ENCODE measurements at places on chromosomes 3 and 15.

- peaks cover 3% of the 10 kb centered on the region for H3K36me3 ChIP-seq
- no peak overlapping the region for H3K27ac ChIP-seq
- no peak for DNase-seq
- H3K27me3 ChIP-seq: no peaks in the 10 kb centered on the region
- H3K4me1 ChIP-seq: peaks cover 39% of the 10 kb centered on the region
Measured at GRCh38 chr3:52842424-52842823, 7.6 kb upstream of the MUSTN1 start.

DNA sequence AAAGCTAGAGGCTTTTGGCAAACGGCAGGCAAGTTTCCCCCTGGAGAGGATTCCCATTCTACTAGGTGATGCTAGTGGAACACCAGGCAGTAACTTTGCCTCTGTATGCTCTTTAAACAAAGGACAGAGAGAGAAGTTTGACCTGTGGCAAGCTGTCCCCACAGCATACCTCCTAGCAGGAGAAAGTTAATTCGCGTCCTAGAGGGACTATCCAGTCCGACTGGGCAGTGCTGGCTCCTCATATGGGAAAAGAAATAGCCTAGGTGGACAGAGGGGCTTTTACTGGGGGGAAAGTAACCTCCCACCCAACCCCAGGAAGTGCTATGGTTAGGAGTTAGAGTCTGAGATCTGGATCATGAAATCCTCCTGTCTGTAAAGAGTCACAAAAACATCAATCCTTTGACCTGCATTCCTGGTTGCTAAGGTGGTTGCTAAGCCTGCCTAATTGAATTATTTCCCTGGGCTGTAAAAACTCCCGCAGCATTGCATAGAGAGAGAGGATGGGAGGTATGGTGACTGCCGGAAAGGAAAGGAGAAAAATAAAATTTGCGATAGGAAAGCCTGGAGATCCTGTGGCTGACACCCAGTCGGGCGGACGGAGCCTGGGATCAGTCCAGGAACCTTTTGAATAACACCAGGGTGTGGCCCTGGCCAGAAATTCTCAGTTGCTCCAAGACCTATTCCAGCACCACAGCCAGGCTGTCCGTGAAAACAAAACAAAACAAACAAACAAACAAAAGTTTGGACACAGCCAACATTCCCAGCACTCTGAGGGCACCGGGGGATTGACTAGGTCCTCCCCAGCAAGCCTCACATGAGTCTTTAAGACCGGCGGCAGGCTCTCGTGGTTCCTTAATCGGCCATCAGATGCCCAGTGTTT, 67.7 kb upstream of the ATP11B start:
- H3K27ac ChIP-seq: no peak overlapping the region
- peaks cover 21% of the 10 kb centered on the region for H3K4me1 ChIP-seq
- H3K4me3 ChIP-seq: peak overlapping the region; percentile 1
- no peaks in the 10 kb centered on the region for H3K27me3 ChIP-seq

GRCh38 chr15:75713338-75713895, 769 bp upstream of the CSPG4 start:
- DNase-seq: no peak
- peaks cover 16% of the 10 kb centered on the region for H3K4me1 ChIP-seq
- peaks cover 3% of the 10 kb centered on the region for H3K27me3 ChIP-seq
- no peaks in the 10 kb centered on the region for H3K36me3 ChIP-seq
- H3K4me3 ChIP-seq: peak overlapping the region; percentile 15
- H3K27ac ChIP-seq: peak overlapping the region; percentile 71

DNA sequence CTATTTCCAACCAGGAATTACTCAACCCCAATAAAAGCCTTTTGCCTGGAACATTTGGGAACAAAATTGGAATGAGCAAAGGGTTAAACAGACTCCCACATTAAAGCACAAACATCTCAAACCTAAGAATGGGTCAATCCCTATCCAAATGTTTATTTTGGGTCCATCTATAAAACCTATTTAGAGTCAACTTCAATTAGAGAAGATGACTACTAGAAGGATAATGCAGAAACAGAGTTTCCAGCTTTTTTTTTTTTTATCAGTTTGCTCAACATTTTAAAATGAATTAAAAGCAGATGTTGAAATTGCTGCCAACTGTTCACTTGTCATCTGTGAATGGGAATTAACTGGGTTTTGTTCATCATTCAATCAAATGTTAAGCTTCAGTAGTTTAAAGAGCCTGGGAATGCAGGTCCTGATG, 4.1 kb upstream of the TBC1D23 start:
- H3K27me3 ChIP-seq: no peaks in the 10 kb centered on the region
- H3K4me3 ChIP-seq: no peak overlapping the region
- peaks cover 37% of the 10 kb centered on the region for H3K4me1 ChIP-seq
- H3K36me3 ChIP-seq: no peaks in the 10 kb centered on the region

GRCh38 chr3:5162102-5162501, 25.4 kb upstream of the EDEM1 start:
- DNase-seq: no peak
- H3K4me1 ChIP-seq: peaks cover 28% of the 10 kb centered on the region
- no peak overlapping the region for H3K27ac ChIP-seq
- H3K4me3 ChIP-seq: no peak overlapping the region

GRCh38 chr15:66646799-66647198, 55.2 kb upstream of the SMAD6 start:
- no peaks in the 10 kb centered on the region for H3K27me3 ChIP-seq
- no peaks in the 10 kb centered on the region for H3K36me3 ChIP-seq
- DNase-seq: no peak
- peaks cover 39% of the 10 kb centered on the region for H3K4me1 ChIP-seq

- no peaks in the 10 kb centered on the region for H3K36me3 ChIP-seq
- no peak for DNase-seq
- no peak overlapping the region for H3K27ac ChIP-seq
- H3K27me3 ChIP-seq: peaks cover 21% of the 10 kb centered on the region
- H3K4me1 ChIP-seq: no peaks in the 10 kb centered on the region
Measured at GRCh38 chr3:14915636-14916222, 31.7 kb upstream of the NR2C2 start.

GRCh38 chr3:99952306-99952705, 134.6 kb downstream of the CMSS1 start:
- no peaks in the 10 kb centered on the region for H3K36me3 ChIP-seq
- peaks cover 18% of the 10 kb centered on the region for H3K4me1 ChIP-seq
- no peaks in the 10 kb centered on the region for H3K27me3 ChIP-seq
- DNase-seq: no peak

DNA sequence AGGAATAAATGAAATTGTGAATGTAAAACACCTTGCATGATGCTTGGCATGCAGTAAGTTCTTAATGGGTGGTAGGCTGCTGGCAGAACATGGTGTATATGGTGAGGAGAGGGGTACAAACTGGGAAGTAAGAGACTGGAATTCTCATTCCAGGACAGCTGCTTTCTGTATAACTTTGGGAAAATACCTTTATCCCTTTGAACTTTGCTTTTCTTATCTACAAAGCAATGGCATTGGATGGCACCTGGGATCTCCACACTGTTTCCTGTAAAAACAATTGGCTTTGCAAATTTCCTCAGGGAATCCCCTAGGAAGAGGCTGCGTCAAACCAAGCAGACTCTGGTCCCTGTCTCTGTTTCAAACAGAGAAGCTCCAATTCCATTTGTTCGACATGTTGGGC, 100.7 kb upstream of the SLC4A7 start:
- peaks cover 4% of the 10 kb centered on the region for H3K4me1 ChIP-seq
- no peaks in the 10 kb centered on the region for H3K27me3 ChIP-seq
- H3K27ac ChIP-seq: no peak overlapping the region
- no peak for DNase-seq

DNA sequence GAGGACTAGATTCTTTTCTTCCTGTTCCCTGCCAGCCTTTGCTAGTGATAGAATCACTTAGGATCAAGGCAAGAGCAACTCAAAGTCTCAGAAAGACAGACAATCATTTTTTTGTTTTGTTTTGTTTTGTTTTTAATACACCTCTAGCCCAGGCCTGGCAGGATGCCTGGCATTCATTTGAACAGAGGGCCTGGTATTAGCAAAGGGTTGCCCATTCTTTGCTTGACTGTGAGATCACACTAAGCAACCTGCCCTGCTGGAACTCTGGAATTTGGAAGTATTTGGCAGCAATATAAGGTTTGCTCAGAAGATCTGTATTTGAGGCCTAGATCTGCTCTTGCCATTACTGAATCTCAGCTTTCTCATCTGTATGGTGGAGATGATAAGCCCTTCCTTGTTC, 21.8 kb upstream of the ATP13A5 start:
- H3K4me1 ChIP-seq: no peaks in the 10 kb centered on the region
- no peak for DNase-seq
- no peak overlapping the region for H3K27ac ChIP-seq

- no peak overlapping the region for H3K27ac ChIP-seq
- peaks cover 4% of the 10 kb centered on the region for H3K36me3 ChIP-seq
- no peak for DNase-seq
Measured at GRCh38 chr3:40901298-40901697, 298.0 kb upstream of the CTNNB1 start.

GRCh38 chr15:98745650-98746374, 97.5 kb downstream of the IGF1R start:
- no peaks in the 10 kb centered on the region for H3K27me3 ChIP-seq
- H3K27ac ChIP-seq: no peak overlapping the region
- no peak for DNase-seq
- no peaks in the 10 kb centered on the region for H3K36me3 ChIP-seq

- DNase-seq: no peak
- no peak overlapping the region for H3K27ac ChIP-seq
- H3K4me1 ChIP-seq: peaks cover 34% of the 10 kb centered on the region
- H3K36me3 ChIP-seq: peaks cover 4% of the 10 kb centered on the region
- no peaks in the 10 kb centered on the region for H3K27me3 ChIP-seq
Measured at GRCh38 chr15:100242989-100243388, 98.8 kb downstream of the ADAMTS17 start.

DNA sequence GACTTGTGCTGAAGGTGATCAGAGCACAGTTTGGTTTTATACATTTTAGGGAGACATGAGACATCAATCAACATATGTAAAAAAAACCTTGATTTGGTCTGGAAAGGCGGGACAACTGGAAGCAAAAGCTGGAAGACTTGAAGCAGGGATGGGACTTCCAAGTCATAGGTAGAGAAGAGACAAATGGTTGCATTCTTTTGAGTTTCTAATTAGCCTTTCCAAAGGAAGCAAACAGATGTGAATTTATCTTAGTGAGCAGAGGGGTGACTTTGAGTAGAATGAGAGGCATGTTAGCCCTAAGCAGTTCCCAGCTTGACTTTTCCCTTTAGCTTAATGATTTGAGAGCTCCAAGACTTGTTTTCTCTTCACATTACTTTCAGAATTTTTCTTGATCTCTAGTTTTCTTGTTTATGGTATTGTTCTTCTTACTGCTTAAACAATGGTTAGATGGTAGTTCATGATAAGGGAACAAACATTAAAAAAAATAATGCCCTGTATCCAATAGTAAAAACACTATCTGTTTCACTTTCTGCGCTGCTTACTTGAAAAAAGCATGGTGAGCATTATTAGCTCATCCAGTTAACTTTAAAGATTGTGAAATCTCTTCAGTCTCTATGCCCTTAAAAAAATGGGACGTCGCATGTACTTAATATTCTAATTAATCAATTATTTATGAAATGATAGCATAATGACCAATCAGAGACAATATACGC, 48.5 kb upstream of the BCHE start:
- H3K27me3 ChIP-seq: no peaks in the 10 kb centered on the region
- H3K27ac ChIP-seq: no peak overlapping the region
- no peak overlapping the region for H3K4me3 ChIP-seq
- H3K4me1 ChIP-seq: no peaks in the 10 kb centered on the region
- no peak for DNase-seq

All from neural crest cell (in vitro differentiated cells).